ENCODE measurements at places on chromosomes 7 and 10. TPM values are rescaled to one million over a fixed set of nuclear protein-coding genes. Genes with fewer than 3 reads are reported as not detected.

OR2A5 gene
- total RNA-seq: not detected

CALHM1 gene
- total RNA-seq: not detected

FRAT1 gene
- total RNA-seq: 47.9 TPM

DNA sequence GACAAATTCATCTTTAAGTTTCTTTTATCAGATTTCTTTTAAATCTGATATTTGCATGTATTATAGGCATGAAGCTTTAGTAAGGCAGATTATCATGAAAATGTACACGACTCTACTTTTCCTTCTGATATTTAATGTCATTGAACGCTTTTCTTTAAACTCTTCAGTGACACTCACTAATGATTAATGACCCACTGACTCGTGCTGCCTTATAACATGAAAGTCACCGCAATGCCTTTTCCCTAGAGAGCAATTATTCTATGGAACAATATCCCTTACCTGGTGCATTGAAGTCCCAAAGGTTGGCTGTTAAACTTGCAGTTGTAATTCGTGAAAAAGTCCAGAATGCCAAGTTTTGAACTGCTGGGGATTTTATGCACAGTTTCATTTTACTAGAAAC, 33.4 kb upstream of the HGF start:
- DNase-seq: no peak
- H3K4me1 ChIP-seq: no peaks in the 10 kb centered on the region
- H3K4me3 ChIP-seq: no peak overlapping the region
- no peaks in the 10 kb centered on the region for H3K27me3 ChIP-seq
- no peaks in the 10 kb centered on the region for H3K36me3 ChIP-seq

DNA sequence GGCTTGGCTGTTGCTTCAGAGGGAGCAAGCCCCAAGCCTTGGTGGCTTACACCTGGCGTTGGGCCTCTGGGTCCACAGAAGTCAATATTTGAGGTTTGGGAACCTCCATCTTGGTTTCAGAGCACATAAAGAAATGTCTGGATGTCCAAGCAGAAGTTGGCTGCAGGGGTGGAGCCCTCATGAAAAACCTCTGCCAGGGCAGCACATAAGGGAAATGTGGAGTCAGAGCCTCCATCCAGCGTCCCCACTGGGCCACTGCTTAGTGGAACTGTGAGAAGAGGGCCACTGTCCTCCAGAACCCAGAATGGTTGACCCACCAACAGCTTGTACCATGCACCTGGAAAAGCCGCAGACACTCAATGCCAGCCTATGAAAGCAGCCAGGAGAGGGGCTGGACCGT, 573.5 kb upstream of the ZWINT start:
- no peaks in the 10 kb centered on the region for H3K4me1 ChIP-seq
- H3K27me3 ChIP-seq: no peaks in the 10 kb centered on the region
- DNase-seq: no peak
- H3K4me3 ChIP-seq: no peak overlapping the region
- no peak overlapping the region for H3K27ac ChIP-seq

- no peak overlapping the region for H3K4me3 ChIP-seq
- H3K36me3 ChIP-seq: peaks cover 6% of the 10 kb centered on the region
- peak; percentile 25 for DNase-seq
- H3K27ac ChIP-seq: no peak overlapping the region
- H3K4me1 ChIP-seq: peaks cover 1% of the 10 kb centered on the region
Measured at GRCh38 chr10:110279407-110279986, 25.2 kb downstream of the SMNDC1 start.

- no peaks in the 10 kb centered on the region for H3K36me3 ChIP-seq
- no peak for DNase-seq
- no peak overlapping the region for H3K4me3 ChIP-seq
Measured at GRCh38 chr10:3430501-3430900, 257.9 kb upstream of the PITRM1 start.

DNA sequence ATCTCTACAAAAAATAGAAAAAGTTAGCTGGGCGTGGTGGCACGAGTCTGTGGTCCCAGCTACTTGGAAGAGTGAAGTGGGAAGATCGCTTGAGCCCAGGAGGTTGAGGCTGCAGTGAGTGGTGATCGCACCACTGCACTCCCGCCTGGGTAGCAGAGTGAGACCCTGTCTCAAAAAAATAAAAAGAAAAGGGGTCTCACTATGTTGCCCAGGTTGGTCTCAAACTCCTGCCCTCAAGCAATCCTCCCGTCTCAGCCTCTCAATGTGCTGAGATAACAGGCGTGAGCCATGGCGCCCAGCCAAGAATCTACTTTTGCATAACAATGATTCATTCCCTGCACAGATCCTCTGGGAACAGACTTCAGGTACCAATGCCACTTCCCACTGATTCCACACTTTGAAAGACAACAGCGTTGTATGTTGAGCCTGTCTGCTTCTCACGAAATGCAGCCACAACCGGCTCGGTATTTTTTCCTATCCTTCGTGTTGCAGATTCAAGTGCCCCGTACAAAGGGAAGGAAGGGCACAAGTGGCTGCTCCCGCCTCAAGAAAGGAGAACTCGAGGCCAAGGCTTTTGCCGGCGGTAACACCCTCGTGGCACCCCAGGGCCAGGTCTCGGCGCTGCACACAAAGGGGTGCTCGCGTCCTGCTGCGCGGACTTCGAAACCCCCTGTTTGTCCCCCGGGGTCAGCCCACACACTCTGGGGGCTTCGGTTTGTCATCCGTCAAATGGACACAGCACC, 745 bp downstream of the DAGLB start:
- H3K36me3 ChIP-seq: peaks cover 26% of the 10 kb centered on the region
- H3K4me1 ChIP-seq: peaks cover 33% of the 10 kb centered on the region
- H3K27ac ChIP-seq: peak overlapping the region; percentile 67
- peak overlapping the region; percentile 98 for H3K4me3 ChIP-seq
- H3K27me3 ChIP-seq: no peaks in the 10 kb centered on the region
- peak; percentile 7 for DNase-seq

GRCh38 chr7:18414885-18415284, 80.7 kb upstream of the HDAC9 start:
- no peak for DNase-seq
- H3K4me1 ChIP-seq: no peaks in the 10 kb centered on the region
- no peaks in the 10 kb centered on the region for H3K27me3 ChIP-seq
- H3K36me3 ChIP-seq: no peaks in the 10 kb centered on the region

GRCh38 chr7:128098629-128099028, 67.4 kb upstream of the LRRC4 start:
- H3K27me3 ChIP-seq: peaks cover 5% of the 10 kb centered on the region
- H3K4me3 ChIP-seq: no peak overlapping the region
- DNase-seq: no peak
- H3K27ac ChIP-seq: no peak overlapping the region
